ENCODE measurements at places on chromosomes 16 and 17.

DNA sequence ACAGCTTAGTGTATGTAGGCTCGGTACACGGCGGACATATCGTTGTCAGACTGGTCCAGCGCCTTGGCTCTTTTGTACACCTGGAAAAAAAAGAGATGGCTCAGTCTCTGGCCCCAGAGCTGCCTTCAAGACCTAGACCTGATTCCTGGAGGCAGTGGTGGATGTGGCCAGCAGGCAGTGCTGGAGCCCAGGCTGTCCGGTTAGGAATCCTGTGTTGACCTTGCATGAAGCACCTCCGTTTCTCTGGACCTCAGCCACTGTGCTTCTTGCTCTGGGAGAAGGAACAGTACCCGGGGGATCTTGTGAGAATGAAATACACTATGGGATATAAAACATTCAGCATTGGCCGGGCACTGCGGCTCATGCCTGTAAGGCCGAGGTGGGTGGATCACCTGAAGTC is 2.8 kb upstream of the ROGDI start:
- DNase-seq = no peak

GRCh38 chr16:79698341-79698753 is 97.8 kb upstream of the MAF start:
- DNase-seq = no peak

DNA sequence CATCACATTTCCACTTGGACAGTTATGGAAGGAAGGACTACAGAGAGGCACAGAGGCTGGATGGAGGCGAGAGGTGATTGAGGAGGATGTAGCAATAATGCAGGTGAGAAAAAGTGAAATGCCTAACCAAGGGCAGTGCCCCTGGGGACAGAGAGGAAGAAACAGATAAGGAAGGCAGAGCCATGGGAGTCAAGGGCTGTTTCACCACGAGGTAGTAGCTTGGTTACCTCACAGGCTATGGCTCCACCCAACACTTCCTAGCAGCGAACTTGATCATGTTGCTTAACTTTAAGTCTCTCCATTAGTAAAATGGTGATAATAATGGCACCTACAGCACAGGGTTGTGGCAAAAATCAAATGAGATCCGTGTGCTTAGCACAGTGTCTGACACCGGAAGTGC is 83.9 kb downstream of the YPEL2 start:
- no peak for DNase-seq

DNA sequence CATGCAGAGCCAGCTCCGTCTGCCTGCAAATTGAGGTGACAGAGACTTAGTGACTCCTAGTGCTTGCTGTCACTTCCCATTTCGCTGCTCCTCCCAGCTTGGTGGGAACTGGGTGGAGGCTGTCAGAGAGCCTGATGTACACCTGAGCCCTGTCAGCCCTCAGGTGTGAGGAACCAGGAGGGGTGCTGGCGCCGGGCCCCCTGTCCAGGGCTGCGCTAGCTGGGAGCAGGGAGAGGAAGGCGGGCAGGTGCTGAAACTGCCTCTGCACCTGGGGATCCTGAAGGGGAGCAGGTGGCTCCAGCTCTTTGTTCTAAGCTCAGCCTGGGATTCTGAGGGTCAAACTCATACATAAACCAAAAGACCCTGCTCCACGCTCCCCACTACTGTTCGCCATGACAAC is 10.8 kb upstream of the WSCD1 start:
- no peak for DNase-seq

DNA sequence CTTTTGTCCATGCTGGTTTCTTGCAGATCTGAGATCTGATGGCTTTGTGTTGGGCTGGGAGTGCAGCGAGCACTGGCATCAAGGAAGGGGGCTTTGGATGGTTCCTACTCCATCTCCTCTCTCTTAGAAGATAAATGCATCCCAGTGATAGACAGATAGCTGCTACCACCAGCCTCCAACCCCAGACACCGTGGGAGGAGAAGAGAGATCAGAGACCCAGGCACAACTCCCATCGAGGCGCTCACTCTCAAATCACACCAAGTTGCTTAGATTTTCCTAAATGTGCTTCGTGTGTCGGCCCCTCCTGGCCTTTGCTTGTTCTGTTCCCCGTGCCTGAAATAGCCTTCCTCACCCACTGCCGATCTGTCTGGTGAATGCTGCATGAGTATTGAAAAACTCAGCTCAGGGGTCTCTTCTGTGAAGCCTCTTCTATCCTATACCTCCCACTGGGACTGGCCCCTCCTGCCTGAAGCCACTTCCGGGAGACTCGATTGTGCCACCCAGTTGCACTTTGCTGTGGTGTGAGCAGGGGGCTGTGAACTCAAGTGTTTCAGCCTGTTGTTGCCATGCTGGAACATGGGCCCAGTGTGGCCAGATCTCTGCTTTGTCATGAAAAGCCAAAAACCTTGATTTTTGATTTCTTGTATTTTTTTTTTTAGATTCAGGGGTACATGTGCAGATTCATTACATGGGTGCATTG is 242.7 kb downstream of the GSG1L start:
- DNase-seq = no peak

DNA sequence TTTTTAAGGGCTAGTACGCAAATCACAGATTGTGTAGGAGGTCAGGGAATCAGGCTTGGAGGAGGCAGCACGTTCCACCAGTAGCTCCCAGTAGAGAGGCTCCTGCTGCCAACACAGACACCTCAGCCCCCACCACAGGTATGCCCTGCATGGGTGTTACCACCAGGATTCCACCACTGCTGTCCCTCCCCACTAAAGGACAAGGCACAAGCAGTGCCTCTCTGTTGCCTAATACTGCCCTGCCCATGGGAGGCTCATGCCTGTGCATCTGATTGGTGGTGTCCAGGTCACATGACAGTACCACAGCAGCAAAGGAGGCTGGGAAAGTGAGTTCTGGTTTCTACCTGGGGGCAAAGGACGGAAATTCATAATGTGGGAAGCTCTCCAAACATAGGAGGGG is 33.6 kb upstream of the CACNG4 start:
- DNase-seq = no peak

- DNase-seq = no peak
These were observed 15.5 kb downstream of the TBC1D24 start for GRCh38 chr16:2490190-2491105.

DNA sequence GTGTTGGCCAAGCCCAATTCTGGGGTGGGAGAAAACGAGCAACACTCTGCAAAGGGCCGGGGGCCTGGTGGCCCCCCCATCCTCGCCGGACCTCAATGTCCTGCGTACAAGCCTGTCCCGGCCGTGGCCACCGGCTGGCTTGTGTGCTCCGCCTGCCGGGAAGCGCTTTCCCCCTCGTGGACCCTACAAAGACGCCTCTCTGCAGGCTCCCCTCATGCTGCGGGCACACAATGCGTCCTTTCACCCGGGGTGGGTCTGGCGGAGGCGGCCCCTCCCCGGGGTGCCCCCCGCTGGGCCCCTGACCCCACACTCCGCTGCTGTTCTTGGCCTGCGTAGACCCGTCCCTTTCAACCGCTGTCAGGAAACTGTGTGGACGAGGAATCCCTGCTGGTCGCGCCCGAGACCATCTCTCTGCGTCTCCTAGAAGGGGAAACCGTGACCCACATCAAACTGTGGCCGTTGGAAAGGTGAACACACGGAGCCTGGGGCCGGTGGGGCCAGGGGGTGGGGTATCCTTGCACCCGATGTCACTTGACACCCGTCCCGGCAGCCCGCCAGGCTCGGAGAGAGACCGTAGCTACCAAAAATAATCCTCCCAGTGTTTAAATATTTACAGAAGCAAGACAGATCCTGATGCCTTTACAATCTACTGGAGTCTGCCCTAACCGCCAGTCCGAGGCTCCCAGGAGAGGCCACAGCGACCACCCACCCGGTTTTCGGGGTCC is 43.6 kb downstream of the TBC1D16 start:
- no peak for DNase-seq

- no peak for DNase-seq
These were observed 573 bp downstream of the CDT1 start for GRCh38 chr16:88804173-88804551.

All from activated CD4-positive, CD25-positive, alpha-beta regulatory T cell (primary cell).